Tibial nerve (tissue), 4 donors: ENCODE measurements at places on chromosomes 7 and 10. TPM values are rescaled to one million over a fixed set of nuclear protein-coding genes. Genes with fewer than 3 reads are reported as not detected.

CLDN4 gene
- total RNA-seq, result 0.66 TPM

SPDYE2B gene
- total RNA-seq, result not detected

GRK5 gene
- 44.5 TPM for total RNA-seq

SPOCK2 gene
- 2.6 TPM for total RNA-seq

KNDC1 gene
- 5.7 TPM for total RNA-seq

HTR5A gene
- total RNA-seq, result not detected

POM121L12 gene
- not detected for total RNA-seq

AGAP5 gene
- total RNA-seq, result 8.8 TPM

NUDCD3 gene
- 51.7 TPM for total RNA-seq

THSD7A gene
- total RNA-seq, result 11.4 TPM

GSTO1 gene
- 84.6 TPM for total RNA-seq

LRIT1 gene
- total RNA-seq, result not detected

TUBB8 gene
- not detected for total RNA-seq

OR9A4 gene
- not detected for total RNA-seq

CBX3 gene
- total RNA-seq, result 85.8 TPM

CDC123 gene
- 32.7 TPM for total RNA-seq

GRCh38 chr10:95392681-95393164, 101.9 kb upstream of the PDLIM1 start:
- H3K36me3 ChIP-seq, result no peaks in the 10 kb centered on the region
- DNase-seq, result no peak
- no peak overlapping the region for H3K27ac ChIP-seq
- no peaks in the 10 kb centered on the region for H3K4me1 ChIP-seq

- H3K27ac ChIP-seq, result peak overlapping the region; percentile 89
- no peaks in the 10 kb centered on the region for H3K27me3 ChIP-seq
- no peak overlapping the region for H3K4me3 ChIP-seq
- H3K4me1 ChIP-seq, result peaks cover 26% of the 10 kb centered on the region
- no peak for DNase-seq
Measured at GRCh38 chr10:3887404-3887803, 102.4 kb upstream of the KLF6 start.

GRCh38 chr7:26482927-26483326, 191.3 kb downstream of the SNX10 start:
- H3K4me1 ChIP-seq, result no peaks in the 10 kb centered on the region
- no peak overlapping the region for H3K4me3 ChIP-seq
- H3K27me3 ChIP-seq, result no peaks in the 10 kb centered on the region
- no peak for DNase-seq
- H3K36me3 ChIP-seq, result no peaks in the 10 kb centered on the region

- no peak within 1 kb of the TSS for H3K27ac ChIP-seq
- H3K27me3 ChIP-seq, result peaks cover 16% of the 10 kb centered on the region
- peak within 1 kb of the TSS; percentile 52 for H3K4me3 ChIP-seq
- no peak for DNase-seq
- H3K4me1 ChIP-seq, result peaks cover 18% of the 10 kb centered on the region
- H3K36me3 ChIP-seq, result no peaks in the 10 kb centered on the region
Measured at GRCh38 chr10:61452655-61453641, at the start of gene TMEM26. TMEM26 (minus strand) TSS chr10:61453381; CDS start chr10:61453081, 300 bp downstream.

GRCh38 chr7:157516311-157516710, 179.5 kb downstream of the DNAJB6 start:
- H3K4me1 ChIP-seq, result no peaks in the 10 kb centered on the region
- no peaks in the 10 kb centered on the region for H3K36me3 ChIP-seq
- no peak overlapping the region for H3K27ac ChIP-seq
- DNase-seq, result no peak
- no peaks in the 10 kb centered on the region for H3K27me3 ChIP-seq

DNA sequence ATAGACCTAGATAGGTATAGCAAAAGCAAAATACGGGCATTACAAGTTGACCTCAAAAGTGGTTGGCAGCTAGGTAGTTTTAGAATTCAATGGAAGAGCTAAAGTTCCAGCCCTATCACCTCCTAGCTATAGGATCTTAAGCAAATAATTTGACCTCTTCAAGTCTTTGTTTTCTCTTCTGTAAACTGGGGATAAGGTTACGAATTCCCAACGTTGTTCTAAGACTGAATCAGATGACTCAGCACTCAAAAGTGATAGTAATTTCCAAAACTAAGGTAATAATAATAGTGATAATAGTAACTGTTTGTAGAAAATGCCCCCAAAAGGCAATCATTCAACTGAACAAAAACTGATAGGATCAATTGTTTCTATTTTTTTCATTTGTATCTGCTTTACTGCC, 445.2 kb downstream of the KCNMA1 start:
- no peaks in the 10 kb centered on the region for H3K36me3 ChIP-seq
- no peak for DNase-seq
- no peak overlapping the region for H3K27ac ChIP-seq
- no peaks in the 10 kb centered on the region for H3K4me1 ChIP-seq
- no peak overlapping the region for H3K4me3 ChIP-seq

DNA sequence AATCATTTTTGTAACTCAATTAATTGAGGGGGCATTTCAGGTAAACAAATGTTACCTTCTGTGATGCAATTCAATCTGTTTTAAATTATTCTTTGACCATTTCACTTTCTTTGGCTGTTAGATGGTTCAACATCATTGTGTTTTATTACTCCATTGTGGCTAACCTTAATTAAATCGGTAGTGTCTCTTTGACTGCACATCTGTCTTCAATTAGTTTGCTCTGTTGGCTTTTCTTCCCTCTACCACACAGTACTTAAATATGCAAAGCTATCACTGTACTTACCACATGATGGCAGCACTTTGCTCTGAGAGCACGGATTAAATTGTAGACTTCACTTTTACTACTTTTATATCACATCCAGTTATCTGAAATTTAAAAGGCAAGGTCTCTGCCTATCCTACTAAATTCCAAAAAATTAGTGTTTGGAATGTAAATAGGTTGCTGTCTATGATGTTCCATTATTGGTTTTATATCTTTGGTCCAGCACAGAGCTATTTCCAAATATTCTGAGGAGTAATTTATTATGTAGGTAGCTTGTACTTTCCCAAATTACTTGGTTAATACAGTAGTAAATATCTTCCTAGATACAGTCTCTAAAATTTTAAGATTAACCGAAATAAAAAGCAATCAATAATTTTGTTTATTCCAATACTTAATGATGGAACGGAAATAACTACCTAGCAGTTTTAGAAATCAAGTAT, 352.0 kb downstream of the PCLO start:
- no peaks in the 10 kb centered on the region for H3K4me1 ChIP-seq
- DNase-seq, result no peak
- H3K27ac ChIP-seq, result no peak overlapping the region
- H3K36me3 ChIP-seq, result no peaks in the 10 kb centered on the region
- H3K4me3 ChIP-seq, result no peak overlapping the region

- no peak overlapping the region for H3K4me3 ChIP-seq
- no peak for DNase-seq
- H3K36me3 ChIP-seq, result no peaks in the 10 kb centered on the region
- peaks cover 41% of the 10 kb centered on the region for H3K4me1 ChIP-seq
- H3K27ac ChIP-seq, result peak overlapping the region; percentile 46
Measured at GRCh38 chr7:99137411-99138180, 6.3 kb downstream of the SMURF1 start.

- H3K27ac ChIP-seq, result no peak overlapping the region
- no peak overlapping the region for H3K4me3 ChIP-seq
- no peaks in the 10 kb centered on the region for H3K36me3 ChIP-seq
- no peak for DNase-seq
Measured at GRCh38 chr10:131000743-131001142, 310.8 kb downstream of the TCERG1L start.

DNA sequence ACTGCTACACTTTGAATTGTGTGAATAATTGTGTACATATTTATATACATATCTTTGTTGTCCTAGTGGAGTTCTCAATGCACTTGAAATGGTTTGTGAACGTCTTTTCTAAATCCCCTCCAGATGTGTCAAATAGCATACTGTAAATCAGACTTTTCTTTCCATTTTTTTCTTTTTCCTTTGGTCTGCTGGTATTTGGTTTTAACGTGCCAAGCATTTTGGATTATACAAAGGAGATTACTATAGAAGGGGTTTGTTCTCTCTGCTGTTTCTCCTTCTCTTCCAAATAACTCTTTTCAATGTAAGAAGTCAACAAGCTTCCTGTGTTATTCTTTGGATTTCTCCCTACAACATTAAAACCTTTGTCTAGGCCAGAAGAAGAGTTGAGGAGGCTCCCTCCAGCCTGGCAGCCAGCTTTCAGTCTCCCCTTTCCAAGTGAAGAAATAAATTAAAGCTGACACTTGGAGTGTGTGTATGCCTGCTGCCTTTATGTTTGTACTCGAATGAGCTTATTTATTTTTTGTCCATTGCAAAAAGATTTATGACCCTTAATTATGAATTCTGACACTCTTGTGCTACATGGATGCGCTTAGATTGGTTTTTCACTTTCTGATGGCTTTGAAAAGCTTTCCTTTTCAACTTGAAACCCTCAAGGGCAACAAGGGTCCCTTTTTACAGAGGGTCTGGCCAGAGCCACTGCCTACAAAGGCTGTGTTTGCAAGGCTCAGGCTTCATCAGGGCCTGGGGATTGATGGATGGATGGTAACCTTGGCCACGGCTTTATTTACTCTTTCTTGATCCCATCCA, 107.8 kb downstream of the RAB18 start:
- H3K27me3 ChIP-seq, result no peaks in the 10 kb centered on the region
- H3K36me3 ChIP-seq, result no peaks in the 10 kb centered on the region
- H3K4me3 ChIP-seq, result no peak overlapping the region
- no peak overlapping the region for H3K27ac ChIP-seq

DNA sequence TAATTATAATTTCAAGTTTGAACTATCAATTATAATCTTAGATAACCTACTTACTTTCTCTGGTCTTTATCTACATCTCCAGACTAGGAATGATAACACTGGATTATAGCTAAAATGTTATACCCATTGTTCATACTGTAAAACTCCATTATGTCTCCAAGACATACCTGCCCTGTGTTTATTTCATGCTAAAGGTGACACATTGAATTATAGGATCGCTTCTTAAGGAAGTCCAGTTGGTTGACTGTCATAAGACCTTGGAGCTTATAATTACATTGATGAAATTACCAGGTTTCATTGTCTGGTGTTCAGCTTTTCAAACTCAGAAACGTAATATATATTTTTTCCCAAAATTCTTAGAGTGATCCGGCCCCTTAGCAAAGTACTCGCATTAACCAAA, 15.5 kb upstream of the HERC4 start:
- no peaks in the 10 kb centered on the region for H3K27me3 ChIP-seq
- H3K36me3 ChIP-seq, result no peaks in the 10 kb centered on the region
- no peak for DNase-seq
- no peak overlapping the region for H3K27ac ChIP-seq
- H3K4me3 ChIP-seq, result no peak overlapping the region

DNA sequence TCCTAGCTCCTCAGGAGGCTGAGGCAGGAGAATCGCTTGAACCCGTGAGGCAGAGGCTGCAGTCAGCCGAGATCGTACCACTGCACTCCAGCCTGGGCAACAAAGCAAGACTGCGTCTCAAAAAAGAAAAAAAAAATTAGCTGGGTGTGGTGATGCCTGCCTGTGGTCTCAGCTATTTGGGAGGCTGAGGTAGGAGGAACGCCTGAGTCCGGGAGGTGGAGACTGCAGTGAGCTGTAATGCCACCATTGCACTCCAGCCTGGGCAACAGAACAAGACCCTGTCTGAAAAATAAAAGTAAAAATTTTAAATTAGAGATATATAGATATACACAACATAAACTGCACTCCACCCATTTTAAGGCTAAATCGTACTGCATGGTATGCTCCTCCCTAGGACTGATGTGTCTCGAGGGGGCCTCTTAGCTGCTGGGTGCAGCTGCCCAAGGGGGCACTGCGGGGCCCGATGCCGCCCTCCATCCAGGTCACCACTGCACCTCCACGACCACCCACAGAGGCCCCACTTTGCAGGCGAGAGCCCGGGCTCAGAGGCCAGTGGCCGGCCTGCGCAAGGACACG, 40.9 kb upstream of the FOXK1 start:
- no peak for DNase-seq
- peak overlapping the region; percentile 95 for H3K27ac ChIP-seq
- H3K4me3 ChIP-seq, result peak overlapping the region; percentile 57
- no peaks in the 10 kb centered on the region for H3K36me3 ChIP-seq
- H3K27me3 ChIP-seq, result no peaks in the 10 kb centered on the region

DNA sequence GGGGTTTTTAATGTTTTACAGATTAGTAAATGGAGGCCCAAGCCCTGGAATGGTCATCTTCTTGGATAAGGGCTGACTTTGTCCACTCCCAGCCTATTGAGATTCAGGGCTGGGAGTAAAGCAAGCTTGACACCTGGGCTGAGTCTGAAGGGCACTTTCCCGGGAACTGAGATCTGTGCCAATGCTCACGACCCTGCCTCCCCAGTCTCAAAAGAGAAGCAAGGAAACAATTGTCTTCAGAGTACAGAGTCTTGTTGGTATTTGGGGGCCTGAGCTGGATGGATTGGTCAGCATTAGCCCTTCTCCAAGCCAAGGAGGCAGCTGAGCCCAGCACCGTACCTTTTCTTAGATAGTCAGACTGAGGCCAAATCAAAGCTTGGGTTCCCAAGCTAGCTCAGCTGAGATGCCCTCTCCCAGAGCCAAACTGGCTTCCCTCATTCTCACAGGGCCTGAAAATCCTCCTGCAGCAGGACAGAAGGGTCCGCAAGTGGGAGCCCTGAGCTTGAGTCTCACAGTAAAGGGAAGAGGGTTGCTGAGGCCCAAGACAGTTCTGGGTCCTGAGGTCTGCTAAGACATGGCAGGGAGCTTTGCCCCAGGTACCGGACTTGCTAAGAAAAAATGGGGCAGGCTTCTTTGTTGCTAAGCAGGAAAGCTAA, 3.7 kb downstream of the DDIT4 start:
- peak overlapping the region; percentile 99 for H3K27ac ChIP-seq
- H3K36me3 ChIP-seq, result peaks cover 27% of the 10 kb centered on the region
- DNase-seq, result no peak
- no peaks in the 10 kb centered on the region for H3K4me1 ChIP-seq
- H3K4me3 ChIP-seq, result no peak overlapping the region

DNA sequence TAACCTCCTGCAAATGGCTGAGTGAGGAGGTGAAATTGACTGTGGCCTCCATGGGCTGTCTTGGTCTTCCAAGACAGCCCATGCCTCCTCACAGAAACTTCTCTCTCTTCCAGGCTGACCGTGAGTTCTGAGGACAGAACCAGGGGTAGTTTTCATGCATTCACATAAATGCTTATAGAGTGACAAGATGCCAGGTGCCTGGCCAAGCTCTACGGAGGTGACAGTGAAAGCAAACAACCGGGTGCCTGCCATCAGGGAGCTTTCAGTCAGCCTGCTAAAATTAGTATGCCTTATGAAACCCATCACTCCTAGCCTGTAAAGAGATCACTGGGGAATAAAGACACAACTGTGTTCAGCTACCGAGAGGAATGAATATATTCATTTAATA, 919 bp upstream of the RHOBTB1 start:
- peak overlapping the region; percentile 74 for H3K27ac ChIP-seq
- peak overlapping the region; percentile 96 for H3K4me3 ChIP-seq
- H3K27me3 ChIP-seq, result no peaks in the 10 kb centered on the region
- H3K4me1 ChIP-seq, result no peaks in the 10 kb centered on the region

DNA sequence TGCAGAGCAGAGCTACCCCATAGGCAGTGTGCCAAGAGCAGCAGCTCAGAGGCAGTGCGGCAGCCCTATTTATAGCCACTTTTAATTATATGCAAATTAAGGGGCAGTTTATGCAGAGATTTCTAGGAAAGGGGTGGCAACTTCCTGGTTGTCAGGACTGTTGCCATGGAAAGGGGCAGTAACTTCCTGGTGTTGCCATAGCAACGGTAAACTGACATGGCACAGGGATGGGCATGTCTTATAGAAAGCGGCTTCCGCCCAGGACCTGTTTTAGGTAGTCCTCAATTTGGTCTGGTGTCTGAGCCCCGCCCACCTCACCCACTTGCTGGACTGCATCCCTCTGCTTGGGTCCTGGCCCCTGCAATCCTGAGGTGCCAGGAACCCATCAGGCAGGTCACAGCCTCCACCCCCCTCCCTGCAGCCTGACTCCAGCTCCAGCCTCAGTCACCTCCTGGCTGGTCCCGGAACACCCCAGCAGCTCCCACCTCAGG, 115.8 kb downstream of the TMEM130 start:
- H3K27me3 ChIP-seq, result no peaks in the 10 kb centered on the region
- H3K36me3 ChIP-seq, result no peaks in the 10 kb centered on the region
- no peak overlapping the region for H3K4me3 ChIP-seq
- no peak for DNase-seq
- H3K27ac ChIP-seq, result no peak overlapping the region
